NCI-H460 (cell line): ENCODE measurements at places on chromosomes 11 and 22. TPM values are rescaled to one million over a fixed set of nuclear protein-coding genes. Genes with fewer than 3 reads are reported as not detected.

Gene APOA4
- total RNA-seq: not detected in 2 replicates

Gene TRIM51
- not detected in 2 replicates for total RNA-seq

Gene OR4A16
- not detected in 2 replicates for total RNA-seq

Gene MAJIN
- 0.63 TPM in 1 of 2 replicates, not detected in the other for total RNA-seq

Gene IGSF9B
- total RNA-seq: 0.37 and 0.55 TPM in 2 replicates

Gene MRPL21
- total RNA-seq: 106 and 115 TPM in 2 replicates

Gene UCP3
- total RNA-seq: 0.07 TPM in 1 of 2 replicates, not detected in the other

Gene CD3D
- not detected in 2 replicates for total RNA-seq

Gene POU2AF2
- total RNA-seq: not detected in 2 replicates

Gene RAG2
- not detected in 2 replicates for total RNA-seq

Gene GSTT2
- total RNA-seq: not detected in 2 replicates

Gene A4GALT
- total RNA-seq: 9.8 and 10.4 TPM in 2 replicates

Gene C11orf87
- not detected in 2 replicates for total RNA-seq

Gene CARD10
- 3.1 and 4.7 TPM in 2 replicates for total RNA-seq

Gene MRE11
- total RNA-seq: 13.7 and 19.4 TPM in 2 replicates

Gene USP2
- 0.17 and 0.27 TPM in 2 replicates for total RNA-seq

Gene PATE2
- total RNA-seq: not detected in 2 replicates

Gene RASSF7
- 3.0 and 4.3 TPM in 2 replicates for total RNA-seq

Gene SCN2B
- not detected in 2 replicates for total RNA-seq

Gene TSSK2
- total RNA-seq: not detected in 2 replicates

Gene BCL2L13
- 58.6 and 65.4 TPM in 2 replicates for total RNA-seq
